ENCODE measurements at places on chromosomes 2 and 18. TPM values are rescaled to one million over a fixed set of nuclear protein-coding genes. Genes with fewer than 3 reads are reported as not detected.

DNA sequence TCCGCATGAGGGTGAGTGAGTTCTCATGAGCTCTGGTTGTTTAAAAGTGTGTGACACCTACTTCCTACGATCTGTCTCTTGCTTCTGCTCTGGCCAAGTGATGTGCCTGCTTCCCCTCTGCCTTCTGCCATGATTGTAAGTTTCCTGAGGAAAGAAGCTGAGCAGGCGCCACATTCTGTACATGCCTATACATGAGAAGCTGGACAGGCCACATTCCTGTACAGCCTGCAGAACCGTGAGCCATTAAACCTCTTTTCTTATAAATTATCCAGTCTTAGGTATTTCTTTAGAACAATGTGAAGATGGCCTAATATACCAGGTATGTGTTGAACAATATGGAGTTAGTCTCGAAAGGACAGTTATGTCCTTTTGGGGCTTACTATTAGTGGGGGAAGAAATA lies 281.0 kb downstream of the ALK start:
- H3K27ac ChIP-seq = no peak overlapping the region
- no peak overlapping the region for H3K4me3 ChIP-seq
- peaks cover 6% of the 10 kb centered on the region for H3K27me3 ChIP-seq
- no peak for DNase-seq

- no peak overlapping the region for H3K27ac ChIP-seq
- no peak overlapping the region for H3K4me3 ChIP-seq
- no peaks in the 10 kb centered on the region for H3K27me3 ChIP-seq
Measured at GRCh38 chr2:103810875-103811274, 1043.0 kb upstream of the POU3F3 start.

DNA sequence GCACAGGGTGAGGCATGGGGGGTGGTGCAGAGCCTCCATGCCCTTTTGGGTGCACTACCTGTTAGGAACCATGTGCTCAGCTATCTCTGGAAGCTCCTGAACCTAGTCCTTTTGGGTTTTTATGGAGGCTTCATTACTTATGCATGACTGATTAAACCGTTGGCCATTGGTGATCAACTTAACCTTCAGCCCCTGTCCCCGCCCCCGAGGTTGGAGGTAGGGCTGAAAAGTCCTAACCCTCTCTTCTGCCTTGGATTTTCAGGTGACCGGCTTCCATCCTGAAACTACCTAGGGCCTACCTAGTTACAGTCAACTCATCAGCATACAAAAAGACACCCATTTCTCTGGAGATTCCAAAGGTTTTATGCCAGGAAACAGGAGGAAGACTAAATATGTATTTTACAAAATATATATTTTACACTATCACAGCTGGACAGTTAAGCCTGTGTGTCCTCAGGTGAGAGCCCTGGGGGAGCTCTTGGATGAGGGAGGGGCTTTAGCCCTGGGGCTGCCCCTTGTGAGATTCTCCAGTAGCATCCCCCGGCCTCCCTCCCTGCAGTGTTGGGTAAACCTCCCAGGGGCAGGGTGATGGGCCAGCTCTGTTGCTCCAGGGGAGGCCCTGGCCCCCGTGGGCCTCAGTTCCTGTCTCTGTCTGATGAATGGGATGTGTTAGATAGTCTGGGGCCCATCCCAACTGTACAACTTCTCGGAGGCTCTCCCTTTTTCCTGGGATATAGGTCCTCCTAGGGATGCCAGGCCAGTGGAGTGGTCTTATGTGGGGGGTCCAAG lies 24.1 kb downstream of the GLI2 start:
- no peak overlapping the region for H3K27ac ChIP-seq
- no peaks in the 10 kb centered on the region for H3K36me3 ChIP-seq
- DNase-seq = peak; percentile 53
- no peaks in the 10 kb centered on the region for H3K27me3 ChIP-seq

DNA sequence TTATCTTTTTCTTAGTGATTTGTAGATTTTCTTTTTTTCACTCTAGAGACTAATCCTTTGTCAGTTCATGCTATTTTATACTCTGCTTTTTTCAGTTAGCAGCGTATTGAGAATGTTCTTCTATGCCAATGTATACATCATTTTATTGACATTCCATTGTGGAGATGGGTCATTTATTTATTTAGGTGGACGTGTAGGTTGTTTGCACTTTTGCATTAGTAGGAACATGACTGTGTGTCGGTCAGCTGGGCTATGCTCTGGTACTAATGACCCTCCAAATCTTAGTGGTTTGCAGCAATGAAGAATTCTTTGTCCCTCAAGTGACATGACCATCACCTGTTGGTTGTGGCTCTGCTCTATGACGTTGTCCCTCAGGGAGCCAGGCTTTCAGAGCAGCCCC lies 33.6 kb downstream of the HPCAL1 start:
- H3K4me1 ChIP-seq = peaks cover 33% of the 10 kb centered on the region
- no peak for DNase-seq
- H3K36me3 ChIP-seq = peaks cover 2% of the 10 kb centered on the region
- no peak overlapping the region for H3K4me3 ChIP-seq
- no peak overlapping the region for H3K27ac ChIP-seq

GRCh38 chr2:40680547-40680946 lies 228.7 kb upstream of the SLC8A1 start:
- no peak for DNase-seq
- no peaks in the 10 kb centered on the region for H3K36me3 ChIP-seq
- peaks cover 13% of the 10 kb centered on the region for H3K27me3 ChIP-seq
- no peak overlapping the region for H3K27ac ChIP-seq

DNA sequence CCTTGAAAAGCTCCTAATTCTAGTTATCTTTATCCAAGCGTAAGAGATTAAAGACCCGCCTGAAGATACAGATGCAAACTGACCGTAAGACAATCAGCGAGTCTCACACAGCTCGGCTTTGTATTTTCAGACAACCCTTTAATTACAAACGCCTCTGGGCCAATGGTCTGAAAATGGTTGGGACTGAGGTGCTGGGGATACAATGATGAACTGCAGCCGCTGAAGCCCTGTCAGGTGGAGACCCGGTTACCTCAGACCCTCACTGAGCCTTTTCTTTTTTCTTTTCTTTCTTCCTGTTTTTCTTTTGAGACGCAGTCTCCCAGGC lies 715 bp upstream of the CFAP36 start:
- H3K27me3 ChIP-seq = no peaks in the 10 kb centered on the region
- H3K4me1 ChIP-seq = peaks cover 13% of the 10 kb centered on the region
- peak overlapping the region; percentile 97 for H3K27ac ChIP-seq
- DNase-seq = no peak
- H3K36me3 ChIP-seq = peaks cover 2% of the 10 kb centered on the region
- peak overlapping the region; percentile 97 for H3K4me3 ChIP-seq

DNA sequence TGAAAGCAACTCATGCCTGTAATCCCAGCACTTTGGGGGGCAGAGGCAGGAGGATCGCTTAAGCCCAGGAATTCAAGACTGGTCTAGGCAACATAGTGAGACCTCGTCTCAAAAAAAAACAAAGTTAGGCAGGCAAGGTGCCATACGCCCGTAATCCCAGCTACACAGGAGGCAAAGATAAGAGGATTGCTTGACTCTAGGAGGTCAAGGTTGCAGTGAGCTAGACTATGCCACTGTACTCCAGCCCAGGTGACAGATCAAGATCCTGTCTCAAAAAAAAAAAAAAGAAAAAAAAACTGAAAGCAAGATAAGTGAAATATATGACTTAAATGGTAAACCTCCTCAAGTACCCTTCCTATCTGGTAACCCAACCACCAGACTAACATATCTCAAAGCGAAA lies 59.8 kb downstream of the USP34 start:
- H3K4me3 ChIP-seq = no peak overlapping the region
- H3K4me1 ChIP-seq = peaks cover 34% of the 10 kb centered on the region
- H3K27me3 ChIP-seq = no peaks in the 10 kb centered on the region
- no peak overlapping the region for H3K27ac ChIP-seq
- DNase-seq = no peak

- no peak overlapping the region for H3K4me3 ChIP-seq
- no peak overlapping the region for H3K27ac ChIP-seq
- H3K27me3 ChIP-seq = peaks cover 12% of the 10 kb centered on the region
- no peaks in the 10 kb centered on the region for H3K36me3 ChIP-seq
- DNase-seq = no peak
Measured at GRCh38 chr2:4964579-4964978, 727.6 kb upstream of the SOX11 start.

GRCh38 chr2:63189026-63189425 lies 138.4 kb downstream of the OTX1 start:
- no peak overlapping the region for H3K27ac ChIP-seq
- peaks cover 15% of the 10 kb centered on the region for H3K36me3 ChIP-seq
- H3K4me3 ChIP-seq = no peak overlapping the region
- DNase-seq = no peak

DNA sequence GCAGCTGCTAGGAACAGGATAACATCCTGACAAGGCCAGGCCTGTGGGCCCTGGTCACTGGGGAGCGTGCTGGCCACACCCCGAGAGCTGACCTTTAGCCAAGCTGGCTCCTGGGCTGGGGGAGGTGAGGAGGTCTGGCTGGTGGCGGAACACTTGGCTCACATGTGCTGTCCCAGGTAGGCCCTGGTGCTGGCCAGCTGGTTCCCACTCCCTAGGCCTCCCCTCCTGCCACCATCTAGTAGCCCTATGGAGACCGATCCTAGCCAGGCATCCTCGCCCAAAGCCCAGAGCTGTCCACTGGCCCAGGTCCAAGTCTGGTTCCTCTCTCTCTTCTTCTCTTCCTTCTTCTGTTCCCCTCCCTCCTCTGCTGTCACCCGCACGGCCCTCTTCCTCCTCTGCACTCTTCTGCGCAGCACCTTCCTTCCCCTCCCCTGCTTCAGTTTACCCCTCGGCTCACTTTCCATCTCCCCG lies 52.4 kb downstream of the TNS1 start:
- H3K4me3 ChIP-seq = no peak overlapping the region
- peaks cover 73% of the 10 kb centered on the region for H3K4me1 ChIP-seq
- peak overlapping the region; percentile 45 for H3K27ac ChIP-seq
- no peaks in the 10 kb centered on the region for H3K27me3 ChIP-seq
- DNase-seq = no peak

DNA sequence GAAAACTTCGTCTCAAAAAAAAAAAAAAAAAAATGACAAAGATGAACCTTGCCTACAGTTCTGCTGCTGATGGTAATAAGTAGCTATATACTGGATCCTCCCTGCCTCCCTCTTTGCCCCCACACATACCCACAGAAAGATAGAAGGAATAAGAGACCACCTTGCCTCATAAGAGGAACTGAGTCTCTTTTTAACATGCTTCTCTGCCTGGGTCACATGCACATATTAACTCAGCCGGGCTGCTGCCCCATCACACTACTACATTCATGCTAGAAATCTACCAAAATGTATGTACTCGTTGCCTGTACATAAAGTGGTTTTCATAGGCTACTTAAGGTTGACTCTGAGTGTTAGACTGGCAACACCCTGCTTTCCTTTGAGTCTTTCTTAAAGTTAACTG lies 78.9 kb upstream of the B3GNT2 start:
- no peak overlapping the region for H3K27ac ChIP-seq
- H3K36me3 ChIP-seq = peaks cover 3% of the 10 kb centered on the region
- no peaks in the 10 kb centered on the region for H3K27me3 ChIP-seq
- no peak for DNase-seq
- H3K4me1 ChIP-seq = peaks cover 13% of the 10 kb centered on the region
- no peak overlapping the region for H3K4me3 ChIP-seq

DNA sequence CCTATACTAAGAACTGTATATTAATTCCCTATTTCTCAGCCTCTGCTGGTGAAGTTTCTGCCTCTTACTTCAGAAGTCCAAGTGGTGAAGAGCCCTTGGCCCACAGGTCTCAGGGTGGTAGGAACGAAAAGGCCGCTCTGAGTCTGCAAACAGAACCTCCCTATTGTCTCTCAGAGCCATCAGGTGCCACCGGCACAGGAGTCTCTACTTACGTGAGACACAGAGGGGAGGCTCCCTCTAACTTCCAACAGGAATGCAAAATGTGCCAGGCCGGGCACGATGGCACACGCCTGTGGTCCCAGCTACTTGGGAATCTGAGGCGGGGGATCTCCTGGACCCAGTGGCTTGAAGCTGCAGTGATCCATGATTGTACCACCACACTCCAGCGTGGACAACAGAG lies 143.0 kb downstream of the TPO start:
- H3K27me3 ChIP-seq = peaks cover 7% of the 10 kb centered on the region
- H3K27ac ChIP-seq = no peak overlapping the region
- no peak overlapping the region for H3K4me3 ChIP-seq

DNA sequence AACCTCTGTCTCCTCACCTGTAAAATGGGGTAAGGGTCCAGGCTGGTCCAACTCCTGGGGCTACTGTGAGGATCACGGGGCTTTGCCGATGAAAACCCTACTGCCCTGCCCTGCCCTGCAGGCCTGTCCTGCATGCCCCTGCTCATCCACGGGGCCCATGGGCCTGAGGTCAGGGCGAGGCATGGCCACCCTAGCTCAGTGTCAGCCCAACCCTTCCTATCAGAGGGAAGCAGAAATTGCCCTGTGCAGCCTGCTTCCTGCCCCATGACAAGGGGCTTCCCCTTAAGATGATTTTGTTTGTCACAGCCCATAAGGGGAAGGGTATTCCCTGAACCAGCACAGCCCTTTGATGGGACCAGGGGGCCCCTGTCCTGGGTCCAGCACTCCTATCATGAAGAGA lies 353.6 kb upstream of the ID2 start:
- H3K27me3 ChIP-seq = peaks cover 19% of the 10 kb centered on the region
- DNase-seq = no peak
- no peak overlapping the region for H3K4me3 ChIP-seq
- no peaks in the 10 kb centered on the region for H3K36me3 ChIP-seq
- H3K4me1 ChIP-seq = no peaks in the 10 kb centered on the region

- no peaks in the 10 kb centered on the region for H3K4me1 ChIP-seq
- DNase-seq = no peak
- H3K27ac ChIP-seq = no peak overlapping the region
- H3K4me3 ChIP-seq = no peak overlapping the region
Measured at GRCh38 chr2:58702302-58702885, 461.3 kb upstream of the FANCL start.

GRCh38 chr2:58700591-58700990 lies 459.5 kb upstream of the FANCL start:
- H3K27ac ChIP-seq = no peak overlapping the region
- no peaks in the 10 kb centered on the region for H3K4me1 ChIP-seq
- peaks cover 6% of the 10 kb centered on the region for H3K27me3 ChIP-seq
- H3K36me3 ChIP-seq = no peaks in the 10 kb centered on the region
- DNase-seq = no peak

ZNF396 gene
- total RNA-seq = 1.4 TPM

SLC5A7 gene
- total RNA-seq = not detected

MARS2 gene
- total RNA-seq = 4.0 TPM

CNRIP1 gene
- 25.9 TPM for total RNA-seq

PRKAG3 gene
- total RNA-seq = not detected

FKBP1B gene
- total RNA-seq = 16.2 TPM

EIF2AK2 gene
- 57.5 TPM for total RNA-seq

STPG4 gene
- 0.25 TPM for total RNA-seq
